Immature natural killer cell (primary cell): ENCODE measurements at places on chromosomes 3 and 15.

DNA sequence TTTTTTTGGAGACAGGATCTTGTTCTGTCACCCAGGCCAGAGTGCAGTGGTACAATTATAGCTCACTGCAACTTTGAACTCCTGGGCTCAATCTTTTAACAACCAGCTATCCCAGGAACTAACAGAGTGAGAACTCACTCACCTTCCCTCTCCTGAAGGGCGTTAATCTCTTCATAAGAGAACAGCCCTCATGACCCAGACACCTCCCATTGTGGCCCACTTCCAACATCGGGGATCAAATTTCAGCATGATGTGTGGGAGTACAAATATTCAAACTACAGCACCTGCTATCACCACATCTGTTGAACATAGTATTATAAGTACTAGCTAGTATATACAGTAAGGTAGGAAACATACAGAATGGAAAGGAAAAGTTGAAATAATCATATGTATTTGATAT is 132.5 kb downstream of the DOCK3 start:
- DNase-seq = no peak

GRCh38 chr3:42256135-42256819 is 9.7 kb downstream of the CCK start:
- DNase-seq = no peak

- DNase-seq = no peak
Measured at GRCh38 chr3:106343811-106344210, 475.0 kb upstream of the CBLB start.

DNA sequence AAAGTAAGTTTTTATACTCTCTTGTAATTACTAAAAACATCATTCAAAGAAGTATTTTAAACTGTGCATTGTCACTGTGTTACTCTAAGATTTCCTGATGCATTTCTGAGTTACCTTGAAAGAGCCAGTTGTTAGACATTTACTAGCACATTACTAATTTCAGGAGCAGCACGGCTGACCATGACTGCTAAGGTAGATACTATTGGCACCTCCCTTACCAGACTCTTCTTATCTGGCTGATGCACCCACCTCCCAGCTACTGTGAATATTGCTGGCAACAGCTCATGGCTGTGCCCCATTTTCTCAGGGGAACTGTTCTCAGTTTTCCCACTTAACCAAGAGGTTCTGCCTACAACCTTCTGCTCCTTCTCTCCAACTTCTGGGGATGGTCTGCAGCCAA is 29.4 kb downstream of the COL6A5 start:
- DNase-seq = no peak

DNA sequence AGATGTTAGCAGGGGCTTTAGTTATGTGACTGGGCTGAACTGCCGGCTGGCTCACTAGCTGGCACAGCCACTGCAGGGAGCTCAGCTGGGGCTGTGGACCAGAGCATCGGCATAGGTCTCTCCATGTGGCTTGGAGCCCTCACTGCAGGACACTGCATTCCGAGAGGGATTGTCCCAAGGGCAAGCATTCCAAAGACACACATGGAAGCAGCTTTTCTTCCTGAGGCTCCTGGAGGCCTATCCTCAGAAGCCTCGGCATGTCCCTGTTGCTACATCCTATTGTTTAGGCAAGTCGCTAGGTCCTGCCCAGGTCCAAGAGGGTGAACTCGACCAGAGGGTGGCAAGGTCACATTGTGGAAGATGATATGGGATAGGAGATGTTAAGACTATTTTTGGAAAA is 209.8 kb downstream of the PLCL2 start:
- no peak for DNase-seq
